ENCODE measurements at places on chromosomes 2 and 18.

DNA sequence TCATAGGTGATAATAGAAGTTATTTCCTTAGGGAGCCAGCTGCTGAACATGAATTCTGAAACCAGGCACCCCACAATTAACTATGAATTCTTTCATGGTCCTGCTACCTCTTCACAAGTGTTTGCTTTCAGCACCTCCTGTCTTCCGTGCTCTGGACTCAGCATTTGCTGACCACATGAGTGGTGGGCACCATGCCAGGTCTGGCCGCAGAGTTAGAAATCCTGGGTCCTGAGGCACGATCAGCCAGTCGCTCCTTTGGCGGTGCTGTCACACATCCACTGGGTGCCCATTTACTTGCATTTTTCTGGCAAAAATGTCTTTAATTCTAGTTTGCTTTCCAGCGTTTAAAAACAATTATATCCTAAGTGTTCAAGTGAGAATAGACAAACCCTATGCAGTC is 196.4 kb upstream of the PXDN start:
- DNase-seq, result no peak

- no peak for DNase-seq
These were observed 192.4 kb upstream of the ERBB4 start for GRCh38 chr2:212730994-212731393.

- DNase-seq, result no peak
These were observed 50.1 kb downstream of the SPRED2 start for GRCh38 chr2:65382323-65382722.

DNA sequence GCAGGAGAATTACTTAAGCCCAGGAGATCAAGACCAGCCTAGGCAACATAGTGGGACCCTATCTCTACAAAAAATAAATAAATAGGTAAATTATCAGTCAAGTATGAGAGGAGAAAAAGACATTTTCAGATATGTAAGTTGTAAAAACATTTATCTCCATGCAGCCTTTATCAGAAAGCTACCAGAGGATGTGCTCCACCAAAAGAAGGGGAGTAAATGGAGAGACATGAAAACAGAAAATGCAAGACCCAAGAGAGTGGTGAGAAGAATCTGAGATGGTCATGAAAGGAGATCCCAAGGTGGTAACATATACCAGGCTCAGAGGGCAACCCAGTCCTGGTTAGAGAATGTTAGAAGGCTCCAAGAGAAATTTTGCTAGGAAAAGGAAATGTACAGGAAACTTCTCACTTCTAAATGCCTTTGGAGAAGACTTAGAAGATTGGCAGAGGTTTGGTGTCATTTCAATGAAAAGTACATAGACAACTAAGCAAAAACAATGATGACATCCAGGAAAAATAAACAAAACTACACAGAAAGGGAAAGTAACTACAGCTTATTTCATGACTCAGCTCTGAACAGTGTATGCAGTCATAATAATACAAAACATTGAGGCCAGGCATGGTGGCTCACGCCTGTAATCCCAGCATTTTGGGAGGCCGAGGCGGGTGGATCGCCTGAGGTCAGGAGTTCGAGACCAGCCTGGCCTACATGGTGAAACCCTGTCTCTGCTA is 19.5 kb downstream of the CIB4 start:
- no peak for DNase-seq

GRCh38 chr2:221426929-221427328 is 145.2 kb downstream of the EPHA4 start:
- no peak for DNase-seq

- no peak for DNase-seq
These were observed 59.8 kb downstream of the MEIS1 start for GRCh38 chr2:66494708-66495107.

DNA sequence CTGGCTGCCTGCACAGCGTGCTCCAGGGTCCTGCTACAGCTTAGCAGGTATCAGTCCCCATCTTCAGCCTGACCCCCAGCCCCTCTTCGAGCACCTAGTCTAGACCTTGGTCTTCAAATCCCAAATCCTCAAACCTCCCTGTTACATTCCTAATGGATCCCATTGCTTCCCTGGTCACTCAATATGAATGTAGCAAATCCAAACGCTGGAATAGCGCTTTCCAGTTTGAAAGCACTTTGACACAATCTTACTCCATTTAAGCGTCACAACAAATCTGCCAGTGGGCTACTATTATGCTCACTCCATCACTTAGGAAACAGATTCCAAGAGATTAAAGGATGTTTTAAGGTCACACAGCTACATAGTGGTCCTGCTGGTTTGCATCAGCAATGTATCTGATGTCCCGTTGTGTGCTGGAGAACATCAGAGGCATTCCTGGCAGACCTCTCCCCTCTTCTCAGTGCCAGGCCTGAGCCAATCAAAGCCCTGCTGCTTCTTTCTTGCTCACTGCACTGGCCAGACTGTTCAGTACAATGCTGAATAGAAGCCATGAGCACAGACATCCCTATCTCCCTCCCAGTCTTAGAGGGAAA is 11.1 kb upstream of the INO80C start:
- no peak for DNase-seq

DNA sequence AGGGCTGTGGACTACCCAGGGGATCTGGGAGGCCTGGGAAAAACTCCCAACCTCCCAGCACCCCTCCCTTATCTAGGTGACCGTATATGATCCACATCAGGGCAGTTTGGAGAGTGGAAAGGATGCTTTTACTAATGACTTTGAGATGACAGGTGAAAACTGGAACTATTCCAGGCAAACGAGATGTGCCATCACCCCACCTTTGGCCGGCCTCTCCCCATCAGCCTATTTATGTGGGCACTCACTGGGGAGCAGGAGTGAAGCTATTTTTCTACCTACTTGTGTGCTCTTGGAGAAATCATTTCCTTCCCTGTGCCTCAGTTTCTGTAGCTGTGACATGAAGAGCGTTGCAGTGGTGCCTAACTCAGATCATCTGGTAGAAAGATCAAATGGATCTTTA is 107.2 kb downstream of the SMAD7 start:
- no peak for DNase-seq

DNA sequence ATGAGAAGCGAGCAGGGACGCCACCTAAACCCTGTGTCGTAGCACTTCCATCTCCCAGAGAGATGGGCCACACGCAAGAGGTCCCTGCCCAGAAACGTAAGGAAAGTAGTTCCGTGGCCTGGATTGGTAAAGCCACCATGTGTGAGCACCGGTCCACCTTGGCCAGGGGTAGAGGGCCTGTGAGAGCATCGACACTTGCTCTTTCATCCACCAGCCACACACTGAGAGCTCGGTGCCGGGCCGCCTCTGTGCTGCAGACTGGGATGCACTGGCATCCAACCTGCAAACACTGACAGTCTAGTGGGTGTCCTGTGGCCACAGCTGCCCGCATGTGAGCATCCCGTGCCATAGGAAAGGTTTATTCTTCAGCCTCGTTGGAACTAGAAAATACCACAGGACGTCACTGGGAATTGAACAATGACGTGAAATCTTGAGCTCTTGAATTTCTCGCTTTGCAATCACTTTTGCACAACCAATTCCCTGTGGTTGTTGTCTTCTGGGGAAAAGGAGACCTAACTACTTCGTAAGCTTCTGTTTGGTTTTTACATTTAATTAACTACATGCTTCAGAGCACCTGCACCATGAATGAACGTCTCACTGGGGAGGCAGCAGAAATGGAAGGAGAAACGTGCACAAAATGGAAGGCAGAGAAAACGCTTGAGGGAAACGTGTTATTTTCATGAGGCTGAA is 212.0 kb upstream of the RAB6C start:
- DNase-seq, result no peak

GRCh38 chr2:218383892-218384519 is 1.9 kb downstream of the SLC11A1 start:
- DNase-seq, result no peak

DNA sequence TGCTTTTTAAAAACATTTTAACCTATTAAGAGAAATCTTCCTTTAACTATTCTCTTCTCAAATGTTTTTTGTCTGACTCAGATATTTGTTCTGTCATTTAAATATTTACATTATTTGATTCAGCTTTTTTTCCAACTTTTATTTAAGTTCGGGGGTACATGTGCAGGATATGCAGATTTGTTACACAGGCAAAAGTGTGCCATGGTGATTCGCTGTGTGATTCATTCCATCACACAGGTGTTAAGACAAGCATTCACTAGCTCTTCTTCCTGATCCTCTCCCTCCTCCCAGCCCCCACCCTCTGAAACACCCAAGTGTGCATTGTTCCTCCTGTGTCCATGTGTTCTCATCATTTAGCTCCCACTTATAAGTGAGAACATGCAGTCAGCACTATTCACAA is 19.4 kb downstream of the SP100 start:
- DNase-seq, result no peak

GRCh38 chr2:112829961-112830681 is 6.5 kb downstream of the IL1B start:
- no peak for DNase-seq

- no peak for DNase-seq
These were observed 96.8 kb downstream of the VSNL1 start for GRCh38 chr2:17637131-17637906.

DNA sequence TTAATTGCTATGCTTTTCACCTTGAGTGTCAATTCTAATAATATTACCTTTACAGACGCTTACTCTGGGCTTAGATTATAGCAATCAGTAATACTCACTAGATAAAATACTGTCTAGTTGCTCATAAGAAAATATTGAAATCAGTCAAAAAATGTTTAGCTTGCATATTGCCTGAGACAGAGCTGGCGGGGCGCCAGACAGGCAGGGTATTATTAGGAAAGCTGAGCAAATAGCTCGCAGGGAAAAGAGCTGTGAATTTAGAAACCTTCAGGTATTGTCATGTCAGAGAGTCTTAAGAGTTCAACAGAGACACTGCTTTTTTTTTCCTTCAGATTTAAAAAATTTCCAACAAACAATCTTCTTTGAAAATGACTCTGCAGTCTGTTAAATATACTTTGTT is 118.4 kb downstream of the MEIS1 start:
- no peak for DNase-seq

DNA sequence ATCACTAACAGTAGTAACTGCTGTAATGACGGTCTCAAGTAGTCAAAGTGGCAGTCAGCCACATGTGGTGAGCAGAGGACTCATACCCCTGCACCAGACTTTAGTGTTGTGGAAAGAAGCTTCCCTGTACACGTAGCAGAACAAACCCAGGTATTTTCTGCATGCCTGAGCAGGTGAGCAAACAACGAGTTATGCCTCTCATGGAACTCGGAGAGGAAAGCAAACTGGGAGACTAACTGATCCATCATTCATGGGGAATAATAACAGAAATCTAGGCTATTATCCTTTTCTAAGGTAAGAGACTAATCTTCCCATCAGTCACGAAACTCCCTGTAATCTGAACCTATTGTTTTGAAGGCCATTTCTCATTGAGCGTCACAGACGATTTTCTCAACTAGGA is 1495.2 kb upstream of the NXPH2 start:
- DNase-seq, result no peak

- DNase-seq, result no peak
These were observed 30.5 kb upstream of the SNORC start for GRCh38 chr2:232839411-232840079.

- DNase-seq, result no peak
These were observed 112.4 kb downstream of the MIB1 start for GRCh38 chr18:21853016-21853415.

- no peak for DNase-seq
These were observed 84.1 kb upstream of the RASGRP3 start for GRCh38 chr2:33392366-33392765.

DNA sequence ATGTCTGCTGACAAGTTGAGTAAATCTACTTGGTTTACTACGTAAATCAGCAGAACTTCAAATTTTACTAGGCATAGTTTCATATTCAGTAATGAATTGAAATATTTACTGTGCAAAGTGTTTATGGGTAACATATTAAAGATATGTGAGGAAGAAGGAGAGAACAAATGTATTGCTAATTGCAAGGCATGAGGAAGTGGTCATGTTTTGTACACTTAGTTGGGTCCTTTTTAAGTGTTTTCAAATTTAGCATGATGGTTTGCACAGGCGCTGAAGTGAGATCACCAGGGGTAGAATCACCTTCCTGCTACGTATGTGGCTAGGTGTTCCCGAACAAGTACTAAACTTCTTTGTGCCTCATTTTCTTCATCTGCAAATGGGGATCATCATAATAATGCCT is 1534.4 kb downstream of the LRP1B start:
- DNase-seq, result no peak

DNA sequence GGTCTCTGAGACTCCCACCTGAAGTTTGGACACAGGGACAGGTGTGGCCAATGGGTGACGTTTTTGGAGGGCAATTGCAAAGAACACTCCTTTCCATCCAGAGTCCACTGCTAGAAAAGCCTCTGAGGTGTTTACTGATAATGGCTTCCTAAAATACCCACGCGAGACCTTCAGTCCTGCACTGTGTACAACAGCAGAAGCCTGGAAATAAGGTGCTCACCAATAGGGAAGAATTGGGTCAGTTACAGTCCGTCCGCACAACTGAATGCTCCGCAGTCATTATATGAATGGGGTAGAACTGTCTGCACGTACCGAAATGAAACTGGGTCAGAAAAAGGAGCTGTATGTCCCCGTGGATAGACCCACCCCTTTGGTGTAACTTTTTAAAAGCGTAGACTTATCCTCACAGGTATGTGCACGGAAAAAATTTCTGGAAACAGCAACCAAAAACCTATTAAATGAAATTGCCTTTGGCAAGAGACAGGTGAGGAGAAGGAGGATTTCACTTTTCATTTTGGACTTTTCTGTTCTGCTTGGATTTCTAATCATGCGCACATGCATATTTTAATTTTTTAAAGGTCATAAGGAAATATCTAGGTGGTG is 29.4 kb downstream of the SDC1 start:
- no peak for DNase-seq

DNA sequence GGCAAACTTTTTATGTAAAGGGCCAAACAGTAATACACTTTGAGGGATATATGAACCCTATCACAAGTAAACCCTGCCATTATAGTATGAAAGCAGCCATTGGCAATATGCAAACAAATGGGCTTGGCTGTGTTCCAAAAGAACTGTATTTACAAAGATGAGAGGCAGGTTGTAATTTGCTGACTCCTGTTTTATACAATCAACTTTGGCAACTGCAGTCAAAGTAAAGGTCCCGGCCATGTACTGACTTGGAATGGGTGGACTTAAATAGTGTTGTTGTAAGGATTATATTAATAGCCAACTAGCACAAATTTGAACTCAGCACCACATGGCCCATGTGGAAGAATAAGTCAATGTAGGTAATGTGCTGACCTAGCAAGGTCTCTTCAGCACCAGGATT is 223.4 kb downstream of the WDPCP start:
- DNase-seq, result no peak

- DNase-seq, result no peak
These were observed 937.4 kb upstream of the NRXN1 start for GRCh38 chr2:51969347-51969746.

- DNase-seq, result no peak
These were observed 140.3 kb downstream of the TCF4 start for GRCh38 chr18:55447672-55448018.

GRCh38 chr2:68031542-68032160 is 31.2 kb downstream of the C1D start:
- no peak for DNase-seq

- no peak for DNase-seq
These were observed 101.2 kb downstream of the SETBP1 start for GRCh38 chr18:44781886-44782285.

GRCh38 chr2:212005085-212005671 is 533.4 kb downstream of the ERBB4 start:
- DNase-seq, result no peak

Data from effector memory CD8-positive, alpha-beta T cell (primary cell).